ENCODE measurements at places on chromosomes 11 and 22. TPM values are rescaled to one million over a fixed set of nuclear protein-coding genes. Genes with fewer than 3 reads are reported as not detected.

SERGEF gene
- 16.2 TPM for total RNA-seq

GRM5 gene
- not detected for total RNA-seq

MS4A3 gene
- 6.8 TPM for total RNA-seq

FADS2 gene
- total RNA-seq = 41.2 TPM

CRYBB3 gene
- not detected for total RNA-seq

SYT13 gene
- 0.52 TPM for total RNA-seq

CARD18 gene
- not detected for total RNA-seq

GPHA2 gene
- not detected for total RNA-seq

SLC37A2 gene
- 3.7 TPM for total RNA-seq

DGCR6 gene
- 26.1 TPM for total RNA-seq

GTSE1 gene
- total RNA-seq = 3.1 TPM

ANKK1 gene
- not detected for total RNA-seq

TMEM86A gene
- 3.1 TPM for total RNA-seq

OR10D3 gene
- 0.52 TPM for total RNA-seq

SYCE3 gene
- total RNA-seq = not detected

FOSL1 gene
- total RNA-seq = not detected

OR8B4 gene
- not detected for total RNA-seq

TRPM5 gene
- total RNA-seq = under 0.01 TPM

OAF gene
- total RNA-seq = 13.6 TPM

SLC22A25 gene
- total RNA-seq = not detected

INPP5J gene
- not detected for total RNA-seq

RBMXL2 gene
- not detected for total RNA-seq

MPPED2 gene
- 15.7 TPM for total RNA-seq

GDPD5 gene
- 7.8 TPM for total RNA-seq

FAT3 gene
- total RNA-seq = 13.6 TPM

RIMBP3B gene
- not detected for total RNA-seq

CNGA4 gene
- not detected for total RNA-seq

All from skeletal muscle tissue (tissue), 5 donors.